ENCODE measurements at places on chromosomes 3 and 15. TPM values are rescaled to one million over a fixed set of nuclear protein-coding genes. Genes with fewer than 3 reads are reported as not detected.

GRCh38 chr3:149638228-149639092 lies 19.4 kb downstream of the WWTR1 start:
- no peak for DNase-seq

The TRIM71 gene
- total RNA-seq, result 0.47 TPM

DNA sequence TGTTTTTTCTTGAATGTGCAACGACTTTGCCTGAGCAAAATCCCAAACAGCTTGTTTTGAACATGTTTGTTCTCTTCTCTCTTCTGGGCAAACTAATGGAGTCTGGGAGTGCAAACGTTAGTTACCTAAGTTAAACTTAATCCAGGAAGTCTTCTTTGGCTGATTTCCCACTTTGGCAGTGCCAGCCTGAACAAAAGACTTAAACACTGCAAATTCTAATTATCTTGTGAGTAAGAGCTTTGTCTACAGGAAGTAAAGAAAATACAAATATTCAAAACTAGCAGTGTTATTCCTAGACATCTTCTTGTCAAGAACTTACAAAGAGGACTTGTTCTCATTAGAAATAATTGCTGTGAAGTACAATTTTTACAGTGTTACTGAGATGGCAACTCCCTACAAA lies 16.7 kb upstream of the DENND6A start:
- no peak for DNase-seq

- no peak for DNase-seq
Measured at GRCh38 chr15:62118520-62119226, 46.4 kb downstream of the C2CD4B start.

DNA sequence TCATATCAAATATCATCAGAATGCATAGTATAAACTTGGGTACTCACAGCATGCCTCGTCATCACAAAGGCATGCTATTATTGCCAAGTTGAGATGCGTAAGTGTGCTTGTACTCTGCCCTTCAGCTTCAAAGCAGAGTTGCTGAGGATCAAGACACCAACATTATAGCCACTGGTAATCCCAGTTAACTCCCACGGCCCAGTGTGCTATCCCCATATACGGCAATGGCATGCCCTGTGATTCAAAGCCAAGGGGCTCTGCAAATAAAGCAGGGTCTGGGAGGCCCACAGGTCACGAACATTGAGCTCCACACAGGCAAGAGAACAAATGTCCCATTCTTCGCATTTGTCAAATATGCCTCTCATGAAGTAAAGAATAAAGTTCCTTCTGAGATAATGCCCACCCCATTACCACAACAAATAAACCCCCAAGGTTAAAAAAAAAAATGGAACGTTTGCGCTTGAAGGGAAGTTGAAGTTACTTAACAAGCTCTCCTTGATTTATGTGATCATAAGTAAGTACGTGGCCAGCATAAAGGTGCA lies 298.1 kb upstream of the NECTIN3 start:
- DNase-seq, result no peak

The AP3B2 gene
- 0.12 TPM for total RNA-seq

GRCh38 chr15:75872403-75872990 lies 29.2 kb downstream of the UBE2Q2 start:
- no peak for DNase-seq

- no peak for DNase-seq
Measured at GRCh38 chr3:142595581-142595950, 627 bp upstream of the PLS1 start.

The C2CD4A gene
- 0.17 TPM for total RNA-seq

DNA sequence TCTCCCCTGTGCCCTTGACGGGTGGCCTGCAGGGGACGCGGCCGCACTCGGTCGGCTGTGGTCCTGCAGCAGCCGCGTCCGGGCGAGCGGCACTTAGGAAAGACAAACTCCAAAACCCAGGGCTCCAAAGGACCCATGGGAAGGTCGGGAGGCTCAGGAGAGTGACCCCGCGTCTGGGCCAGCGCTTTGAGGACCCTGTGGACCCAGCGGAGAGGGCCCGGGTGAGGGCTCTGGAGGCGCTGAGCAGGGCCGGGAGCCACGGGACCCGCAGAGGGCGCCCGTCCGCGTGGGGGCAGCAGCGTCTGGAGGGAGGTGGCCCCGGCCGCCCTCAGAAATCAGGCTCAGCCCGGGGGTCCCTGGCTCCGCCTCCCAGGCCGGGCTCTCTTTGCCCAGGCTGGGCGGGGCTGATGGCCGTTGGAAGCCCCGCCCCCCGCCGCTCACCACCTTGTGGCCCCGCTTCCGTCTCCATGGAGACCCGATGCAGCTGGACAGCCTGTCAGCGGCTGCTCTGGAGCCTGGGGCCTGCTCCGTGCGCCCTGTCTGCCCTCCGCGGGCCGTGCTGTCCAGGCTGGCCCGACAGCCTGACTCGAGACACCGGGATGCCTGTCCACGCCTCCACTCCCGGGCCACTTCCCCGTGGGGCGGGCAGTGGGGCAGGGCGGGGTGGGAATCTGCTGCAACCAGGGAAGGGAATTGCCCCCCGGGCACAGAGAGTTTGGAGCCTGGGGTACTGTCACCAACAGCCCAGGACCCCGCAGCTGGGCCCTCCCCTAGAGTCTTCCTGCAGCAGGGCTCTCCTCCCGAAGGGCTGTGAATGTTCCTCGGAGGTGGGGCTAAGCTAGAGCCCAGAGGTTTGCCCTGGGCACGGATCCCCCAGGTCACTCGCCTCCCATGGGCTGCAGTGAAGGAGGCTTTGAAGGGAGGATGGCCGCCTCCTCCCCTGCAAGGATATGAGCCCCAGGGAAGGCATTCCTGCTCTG lies 34.8 kb upstream of the RPL32 start:
- no peak for DNase-seq

The ANKRD63 gene
- 0.35 TPM for total RNA-seq

- DNase-seq, result no peak
Measured at GRCh38 chr3:127723011-127723567, 50.3 kb downstream of the ABTB1 start.

DNA sequence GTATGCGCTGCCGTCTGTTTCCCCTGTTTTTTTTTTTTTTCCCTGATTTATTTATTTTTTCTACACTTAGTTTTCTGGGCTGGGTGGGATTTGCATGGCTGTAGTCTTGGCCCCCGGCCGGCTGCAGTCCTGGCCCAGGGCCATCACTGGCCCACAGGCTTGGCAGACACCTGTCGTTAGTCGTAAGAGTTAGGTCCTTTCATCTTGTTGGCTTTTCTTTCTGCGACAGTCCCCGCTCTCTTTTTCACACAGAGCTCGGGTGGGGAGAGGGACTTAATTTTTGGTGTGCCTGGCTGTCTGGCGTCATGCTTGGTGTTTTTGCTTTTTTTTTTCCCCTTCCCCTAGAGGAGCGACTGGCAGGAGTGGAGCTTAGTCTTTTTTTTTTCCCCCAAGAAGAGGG lies 183.4 kb downstream of the KLF13 start:
- DNase-seq, result no peak

- no peak for DNase-seq
Measured at GRCh38 chr3:131591394-131592014, 88.7 kb upstream of the MRPL3 start.

GRCh38 chr15:77266708-77267386 lies 153.1 kb downstream of the PEAK1 start:
- DNase-seq, result no peak

GRCh38 chr15:91921188-91921842 lies 67.8 kb downstream of the SLCO3A1 start:
- peak; percentile 7 for DNase-seq

GRCh38 chr15:82647835-82648256 lies 683 bp upstream of the CPEB1 start:
- peak; percentile 35 for DNase-seq

- DNase-seq, result no peak
Measured at GRCh38 chr3:18988614-18989229, 159.6 kb upstream of the KCNH8 start.

GRCh38 chr3:130948929-130949328 lies 55.0 kb downstream of the ATP2C1 start:
- no peak for DNase-seq

The TUSC7 gene
- not detected for total RNA-seq

GRCh38 chr15:71106802-71107500 lies 8.3 kb upstream of the THSD4 start:
- DNase-seq, result no peak

GRCh38 chr3:13114811-13115575 lies 41.8 kb upstream of the IQSEC1 start:
- DNase-seq, result no peak

The FSTL1 gene
- 1.0 TPM for total RNA-seq

- no peak for DNase-seq
Measured at GRCh38 chr3:195015021-195015420, 255.9 kb downstream of the XXYLT1 start.

- DNase-seq, result no peak
Measured at GRCh38 chr3:170585008-170585936, 603 bp downstream of the SLC7A14 start.

DNA sequence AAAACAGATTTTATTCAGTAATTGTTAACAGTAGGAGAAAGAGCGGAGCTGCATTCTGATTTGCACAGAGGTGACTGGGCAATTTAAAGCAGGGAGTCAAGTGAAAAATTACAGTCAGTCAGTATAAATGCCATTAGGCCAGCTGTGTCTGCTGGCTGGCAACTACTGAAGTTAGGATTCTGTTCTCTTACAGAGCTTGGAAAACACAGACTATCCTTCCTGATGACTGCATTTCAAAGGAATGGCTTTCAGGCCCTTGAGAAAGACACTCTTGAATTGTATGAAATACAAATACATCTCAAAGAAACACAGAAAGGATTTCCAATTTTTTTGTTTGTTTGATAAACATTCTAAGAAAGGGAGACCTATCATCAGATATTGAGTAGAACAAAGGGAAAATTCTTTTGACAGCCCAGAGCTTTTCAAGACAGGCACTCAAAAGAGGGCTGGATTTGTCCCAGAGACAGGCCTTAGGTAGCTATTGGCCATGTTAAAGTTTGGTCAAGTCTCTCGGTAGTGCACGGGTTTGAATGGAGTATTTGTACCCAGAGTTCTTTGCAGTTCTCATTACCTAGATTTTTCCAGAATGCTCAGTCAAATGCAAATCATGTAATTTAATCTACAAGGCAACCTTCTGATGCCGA lies 551.2 kb upstream of the CCDC54 start:
- DNase-seq, result no peak

DNA sequence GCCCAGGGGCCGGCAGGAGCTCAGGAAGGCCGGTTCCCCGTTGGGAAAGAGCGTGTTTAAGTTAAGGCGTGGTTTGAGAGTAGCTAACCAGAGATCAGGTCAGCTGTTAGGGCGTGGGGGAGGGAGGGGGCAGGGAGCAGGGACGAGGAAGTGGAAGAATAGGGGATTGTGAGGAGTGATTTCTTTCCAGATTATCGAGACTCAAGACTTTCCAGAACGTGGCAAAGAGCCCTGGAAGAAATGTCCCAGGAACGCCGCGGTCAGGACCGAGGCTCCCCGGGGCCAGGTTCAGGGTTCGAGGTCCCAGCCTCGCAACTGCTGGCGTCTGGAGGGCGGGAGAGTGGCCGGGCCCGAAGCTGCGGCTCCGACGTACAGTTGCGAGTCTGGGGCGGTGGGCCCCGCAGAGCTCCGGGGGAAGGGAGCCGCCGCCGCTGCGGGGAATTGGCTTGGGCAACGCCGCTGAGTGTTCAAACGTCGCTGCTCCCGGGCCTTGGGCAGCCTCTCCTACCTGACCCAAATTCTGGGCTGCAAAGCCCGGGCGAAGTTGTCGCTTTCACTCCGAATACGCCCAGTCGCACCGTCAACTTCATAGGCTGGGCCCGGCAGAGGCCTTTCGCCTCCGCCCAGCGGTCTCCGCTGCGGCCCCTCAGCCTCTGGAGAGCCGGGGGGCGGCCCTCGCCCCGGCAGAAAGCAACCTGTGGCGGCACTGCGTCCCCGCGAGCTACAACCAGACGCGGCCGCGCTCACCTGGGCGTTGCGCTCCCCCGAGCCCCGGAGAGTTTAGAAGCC lies 9.5 kb downstream of the ISL2 start:
- peak; percentile 20 for DNase-seq

- no peak for DNase-seq
Measured at GRCh38 chr3:40985195-40985594, 214.1 kb upstream of the CTNNB1 start.

The ULK4 gene
- 27.2 TPM for total RNA-seq

The FAM107A gene
- not detected for total RNA-seq

DNA sequence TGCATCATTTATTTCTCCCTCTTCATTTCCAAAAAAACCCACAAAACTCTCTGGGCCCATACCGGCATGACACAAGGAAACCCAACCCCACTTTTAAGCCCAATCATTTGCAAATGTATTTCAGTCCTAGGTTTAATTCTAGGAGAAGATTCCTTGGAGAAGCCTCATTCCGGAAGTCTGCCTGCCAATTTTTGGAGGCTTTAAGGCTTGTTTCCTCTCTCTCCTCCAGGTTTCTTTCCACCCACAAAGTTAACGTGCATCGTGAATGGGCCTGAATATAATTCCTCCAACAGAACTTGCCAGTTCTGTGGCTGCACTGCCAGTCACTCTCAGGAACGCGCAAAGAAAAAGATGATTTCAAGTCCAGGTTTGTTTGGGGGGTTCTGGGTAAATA lies 69.9 kb upstream of the FOXP1 start:
- no peak for DNase-seq

GRCh38 chr3:82587174-82587573 lies 825.7 kb upstream of the GBE1 start:
- DNase-seq, result no peak

The OR5K2 gene
- total RNA-seq, result not detected

The ADIPOQ gene
- not detected for total RNA-seq

- DNase-seq, result no peak
Measured at GRCh38 chr15:54424171-54424570, 445.9 kb downstream of the UNC13C start.

- no peak for DNase-seq
Measured at GRCh38 chr3:187465503-187465902, 97.3 kb downstream of the RTP4 start.

DNA sequence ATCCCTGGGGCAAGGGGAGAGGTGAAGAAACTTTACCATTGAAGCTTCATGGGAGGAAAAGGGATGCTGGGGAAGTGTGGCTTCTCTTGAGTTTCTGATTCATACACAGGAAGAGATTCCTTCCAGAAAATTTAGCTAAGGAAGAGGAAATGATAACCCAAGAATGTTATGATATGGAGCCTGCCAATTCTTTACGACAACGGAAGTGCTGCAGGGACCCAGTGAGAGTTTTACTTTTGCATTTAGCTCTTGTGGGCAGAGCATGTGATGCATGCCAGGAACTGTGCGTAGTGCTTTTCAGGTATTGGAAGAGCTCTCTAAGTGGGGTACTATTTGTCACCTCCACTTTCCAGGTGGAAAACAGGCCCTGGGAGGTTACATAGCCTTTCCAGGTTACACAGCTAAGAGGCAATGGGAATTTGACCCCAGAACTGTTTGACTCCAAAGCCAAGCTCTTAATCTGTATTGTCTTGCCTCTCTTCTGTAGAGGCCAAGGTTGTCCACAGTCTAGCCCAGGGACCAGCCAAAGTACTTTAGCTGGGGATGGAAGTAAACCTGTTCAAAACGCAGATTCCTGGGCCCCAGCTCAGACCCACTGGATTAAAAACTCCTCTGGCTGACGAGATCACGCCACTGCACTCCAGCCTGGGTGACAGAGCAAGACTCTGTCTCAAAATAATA lies 23.0 kb downstream of the CMTM7 start:
- peak; percentile 23 for DNase-seq

DNA sequence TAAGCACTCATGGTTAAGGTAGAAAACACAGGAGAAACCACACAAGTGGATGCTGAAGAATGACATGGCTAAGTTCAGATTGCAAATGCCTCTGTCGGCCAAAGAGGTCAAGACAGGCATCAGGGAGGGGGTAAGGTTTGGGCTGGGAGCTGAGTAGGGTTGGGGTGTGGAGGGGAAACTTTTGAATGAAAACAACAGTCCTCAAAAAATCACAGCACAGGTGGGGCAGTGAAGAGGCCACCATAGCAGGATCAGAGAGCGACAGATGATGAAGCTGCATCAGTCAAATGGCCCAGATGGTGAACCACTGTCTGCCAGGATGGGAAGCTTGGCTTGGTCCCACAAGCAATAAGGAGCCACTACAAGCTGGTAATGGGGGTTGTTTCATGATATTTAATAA lies 74.9 kb downstream of the ADCY5 start:
- DNase-seq, result no peak
